ENCODE measurements at places on chromosomes 1 and 21.

DNA sequence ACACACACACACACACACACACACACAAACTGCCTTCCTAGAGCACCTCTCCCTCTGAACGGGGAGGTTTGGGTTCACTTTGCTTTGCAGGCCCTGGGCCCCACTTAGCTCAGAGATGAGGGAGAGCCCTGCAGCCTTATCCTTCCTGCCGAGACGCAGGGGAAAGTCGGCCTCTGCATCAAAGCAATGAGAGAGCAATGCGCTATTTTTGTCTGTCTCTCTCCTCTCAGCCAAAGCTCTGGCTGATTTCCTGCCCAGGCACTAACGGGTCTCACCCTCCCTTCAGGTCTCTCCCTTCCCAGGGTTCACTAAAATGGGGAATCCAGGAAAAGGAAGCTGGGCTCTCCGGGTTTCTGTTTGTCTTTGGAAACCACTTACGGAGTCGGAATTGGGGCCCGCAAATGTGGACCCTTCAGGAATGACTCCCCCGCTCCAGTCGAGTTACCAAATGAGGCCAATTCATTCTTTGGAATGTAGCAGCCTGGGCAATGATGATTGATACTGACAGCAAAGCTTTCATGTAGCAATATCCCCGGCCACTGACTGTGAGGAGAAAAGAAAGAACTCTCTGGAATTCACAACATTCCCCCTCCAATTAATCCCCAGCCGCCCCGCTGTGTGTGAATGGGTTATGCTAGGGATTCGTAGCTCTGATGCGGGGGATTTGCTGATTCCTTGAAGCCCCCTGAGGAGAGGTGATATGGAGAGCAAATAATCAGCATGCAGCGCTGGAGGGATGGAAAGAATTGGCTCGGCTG, 61.5 kb upstream of the WLS start:
- no peak for DNase-seq

GRCh38 chr21:35616090-35616489, 444.2 kb downstream of the SETD4 start:
- no peak for DNase-seq

GRCh38 chr1:206721454-206721853, 36.7 kb downstream of the MAPKAPK2 start:
- no peak for DNase-seq

DNA sequence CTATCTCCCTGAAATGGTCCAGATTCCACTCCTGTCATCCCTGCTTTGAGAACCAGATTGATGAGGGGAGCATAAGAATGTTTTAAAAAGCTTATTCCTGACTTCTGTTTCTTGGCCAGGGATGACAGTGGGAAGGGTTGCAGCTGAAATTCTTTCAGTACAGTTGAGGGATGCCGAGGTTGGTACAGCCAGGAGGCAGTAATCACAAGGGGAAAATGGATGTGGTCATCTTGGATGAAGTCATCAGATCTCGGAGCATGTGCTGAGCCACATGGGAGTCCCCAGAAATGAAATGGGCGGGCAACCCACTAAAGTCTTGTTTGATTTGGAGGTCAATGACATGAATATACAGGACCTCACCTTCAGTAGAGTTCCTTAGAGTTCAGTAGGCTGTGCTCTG, 18.7 kb upstream of the PLA2G2E start:
- no peak for DNase-seq

DNA sequence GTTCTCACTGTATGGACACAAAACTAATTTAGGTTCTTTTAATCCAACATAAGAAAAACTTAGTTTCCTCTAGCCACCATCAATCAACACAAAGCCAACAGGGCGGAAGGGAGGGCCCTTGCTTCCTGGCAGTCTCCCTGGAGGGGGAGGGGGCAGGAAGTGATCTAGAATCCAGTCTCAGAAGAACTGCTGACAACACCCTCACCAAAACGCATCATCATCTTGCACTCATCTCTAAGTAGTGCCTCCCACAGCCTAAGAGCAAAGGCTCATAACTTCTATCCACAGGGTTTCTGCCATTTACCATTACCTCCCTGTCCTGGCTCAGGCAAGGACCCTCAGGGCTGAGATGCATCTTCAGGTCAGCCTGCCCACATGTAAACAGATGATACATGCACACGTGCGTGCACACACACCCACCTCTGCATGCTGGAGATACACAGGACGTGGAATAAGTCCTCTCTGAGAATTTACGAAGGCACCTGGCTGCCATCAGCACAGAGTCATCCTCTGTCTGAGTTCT, 20.5 kb downstream of the HIVEP3 start:
- DNase-seq, result no peak

- no peak for DNase-seq
Observed at GRCh38 chr1:228990906-228991569, 255.8 kb downstream of the RHOU start.

DNA sequence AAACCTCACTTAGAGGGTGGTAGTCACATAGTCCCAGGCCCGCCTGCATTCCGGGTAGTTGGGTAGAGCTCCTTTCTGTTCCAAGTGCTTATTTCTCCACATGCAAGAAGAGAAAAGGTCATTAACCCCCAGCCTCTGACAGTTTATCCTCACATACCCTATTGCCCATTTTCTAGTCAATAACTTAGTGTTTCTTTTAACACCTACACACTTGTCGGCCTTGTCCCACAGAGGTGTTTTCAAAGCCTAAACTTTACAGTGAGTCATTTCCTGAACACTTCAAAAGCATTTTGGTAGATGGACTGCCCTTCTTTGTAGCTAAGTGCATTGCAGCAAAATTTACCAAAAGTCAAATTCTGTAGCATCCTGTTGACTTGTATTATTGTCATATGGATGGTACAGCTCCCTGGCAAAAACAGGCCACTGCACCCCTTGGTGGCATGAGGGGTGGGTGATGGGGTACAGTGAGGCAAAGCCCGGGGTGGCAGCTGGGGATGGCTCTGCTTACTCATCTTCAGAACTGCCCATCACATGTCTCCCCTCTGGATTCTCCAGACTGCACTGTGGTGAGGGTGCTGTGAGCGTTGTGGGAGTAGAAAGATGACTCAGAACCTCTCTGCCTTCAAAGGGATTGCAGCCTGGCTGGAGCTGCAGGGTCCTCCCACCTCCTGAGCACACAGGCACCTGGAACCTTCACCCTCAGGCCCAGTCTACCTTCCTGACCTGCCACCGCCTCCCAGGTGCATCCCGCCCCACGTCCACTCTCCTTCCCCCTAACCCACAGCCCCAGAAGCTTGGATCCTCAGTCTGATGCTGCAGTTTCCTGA, 45.8 kb upstream of the DMRTB1 start:
- no peak for DNase-seq
